ENCODE measurements at places on chromosomes 1 and 21. TPM values are rescaled to one million over a fixed set of nuclear protein-coding genes. Genes with fewer than 3 reads are reported as not detected.

MLLT11 gene
- total RNA-seq, result 11.5 TPM

CFAP141 gene
- not detected for total RNA-seq

PRAMEF5 gene
- total RNA-seq, result not detected

F13B gene
- total RNA-seq, result not detected

All from myometrial cell (primary cell).